Activated CD4-positive, alpha-beta T cell treated with anti-CD3 and anti-CD28 coated beads for 36 hours (primary cell): ENCODE measurements at places on chromosomes 3 and 15. TPM values are rescaled to one million over a fixed set of nuclear protein-coding genes. Genes with fewer than 3 reads are reported as not detected.

The ASB14 gene
- not detected for total RNA-seq

The ZKSCAN7 gene
- total RNA-seq, result 2.0 TPM

The MAP6D1 gene
- 1.6 TPM for total RNA-seq

The XCR1 gene
- not detected for total RNA-seq

The CCR2 gene
- total RNA-seq, result not detected

The ERC2 gene
- total RNA-seq, result not detected

The GABRR3 gene
- not detected for total RNA-seq

The ZIC4 gene
- not detected for total RNA-seq

The OR5AC2 gene
- total RNA-seq, result not detected

The THPO gene
- not detected for total RNA-seq

The TFRC gene
- 373 TPM for total RNA-seq

The TMEM108 gene
- total RNA-seq, result not detected

The TP63 gene
- 0.46 TPM for total RNA-seq

The OR5H14 gene
- not detected for total RNA-seq

The CP gene
- total RNA-seq, result not detected

The CHD2 gene
- 118 TPM for total RNA-seq

The KNL1 gene
- 26.2 TPM for total RNA-seq

The MYO1E gene
- total RNA-seq, result 8.0 TPM

The GPR87 gene
- total RNA-seq, result 2.3 TPM

The NOX5 gene
- not detected for total RNA-seq

The SAXO2 gene
- total RNA-seq, result 4.4 TPM

The IQSEC1 gene
- total RNA-seq, result 40.4 TPM

The CKMT1B gene
- not detected for total RNA-seq

The ADAMTS9 gene
- not detected for total RNA-seq

The IGSF11 gene
- total RNA-seq, result 0.23 TPM

The CDCP1 gene
- 3.7 TPM for total RNA-seq

The ZNF620 gene
- 3.8 TPM for total RNA-seq

The CTXN2 gene
- not detected for total RNA-seq

The AADACL2 gene
- not detected for total RNA-seq

The PDIA3 gene
- total RNA-seq, result 287 TPM

The CHRM5 gene
- not detected for total RNA-seq

The CCR3 gene
- total RNA-seq, result not detected

The SAMMSON gene
- not detected for total RNA-seq

The CYP8B1 gene
- total RNA-seq, result not detected
